Stimulated activated effector memory CD8-positive, alpha-beta T cell treated with anti-CD3 and anti-CD28 coated beads, Interleukin-12 subunit alpha, Interleukin-12 subunit beta, amount 100 ng/mL, for 72 hours (primary cell): ENCODE measurements at places on chromosomes 6 and 20.
A peak's percentile ranks its signal among the peaks of the same experiment; 100 is the strongest.

DNA sequence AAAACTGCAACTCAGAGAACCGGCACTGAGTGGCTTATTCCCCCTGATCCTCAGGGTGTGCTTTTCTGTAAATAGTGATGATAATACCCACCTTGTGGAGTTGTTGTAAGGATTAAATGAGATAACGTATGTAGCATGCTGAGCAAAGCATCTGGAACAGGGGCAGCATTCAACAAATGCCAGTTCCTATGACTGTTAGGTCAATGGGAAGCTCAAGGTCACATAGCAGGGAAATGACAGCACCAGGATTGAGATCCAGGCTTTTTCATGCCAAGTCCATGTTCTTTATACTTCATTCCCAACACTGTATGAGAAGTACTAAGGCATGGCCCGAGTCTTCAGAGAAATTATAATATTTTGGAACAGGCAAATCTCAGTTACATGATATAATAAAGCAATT, 5.1 kb downstream of the RCAN2 start:
- no peak for DNase-seq

DNA sequence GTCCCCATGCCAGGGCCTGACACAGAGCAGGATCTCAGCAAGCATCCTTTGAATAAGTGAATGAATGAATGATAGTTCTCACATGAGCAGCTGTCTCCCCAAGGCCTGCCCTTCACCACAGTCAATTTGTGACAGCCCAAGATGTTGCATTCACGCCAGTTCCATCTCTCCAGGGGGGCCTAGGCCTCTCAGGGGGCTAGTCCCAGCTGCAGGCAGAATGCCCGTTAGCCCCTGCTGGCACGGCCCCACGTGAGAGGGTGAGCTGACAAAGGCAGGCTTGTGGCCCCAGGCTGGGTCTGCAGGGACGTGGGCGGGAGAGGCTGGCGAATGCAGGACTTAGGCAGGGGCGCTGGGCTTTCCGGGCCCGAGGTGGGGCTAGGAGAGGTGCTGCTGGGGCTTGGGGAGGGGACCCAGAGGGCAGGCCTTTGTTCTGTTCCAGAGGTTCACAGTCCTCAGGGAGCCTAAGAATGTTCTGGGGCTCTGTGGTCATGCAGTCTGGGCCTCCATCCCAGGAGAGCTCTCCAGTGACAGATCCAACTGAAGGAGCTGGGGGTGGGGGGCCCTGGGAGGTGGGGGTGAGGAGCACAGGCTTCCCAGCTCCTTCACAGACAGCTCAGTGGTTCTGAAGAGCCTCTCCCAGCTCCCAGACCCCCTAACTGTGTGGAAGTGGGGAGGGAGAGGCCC, 30.5 kb upstream of the TLDC2 start:
- DNase-seq: no peak

GRCh38 chr20:10563935-10564492, 109.8 kb downstream of the JAG1 start:
- no peak for DNase-seq

- no peak for DNase-seq
These were observed 42.1 kb upstream of the TULP1 start for GRCh38 chr6:35554811-35555210.

- DNase-seq: no peak
These were observed 33.6 kb downstream of the CTCFL start for GRCh38 chr20:57491373-57491772.

GRCh38 chr6:134351615-134352474, 33.9 kb upstream of the SGK1 start:
- no peak for DNase-seq

DNA sequence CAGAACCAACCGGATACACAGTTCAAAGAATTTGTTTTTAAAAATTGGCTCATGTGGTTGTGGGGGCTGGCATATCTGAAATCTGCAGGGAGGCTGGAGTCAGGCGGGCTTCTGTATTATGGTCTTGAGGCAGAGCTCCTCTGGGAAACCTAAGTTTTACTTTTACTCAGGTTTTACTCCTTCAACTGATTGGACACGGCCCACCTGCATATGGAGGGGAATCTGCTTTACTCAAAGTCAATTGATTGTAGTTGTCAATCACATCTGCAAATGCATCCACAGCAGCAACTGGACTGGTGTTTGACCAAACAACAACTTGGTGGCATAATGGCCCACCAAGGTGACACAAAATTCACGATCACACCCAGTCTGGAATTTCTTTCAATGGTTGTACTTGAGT, 103.4 kb downstream of the ERMARD start:
- DNase-seq: peak; percentile 32

DNA sequence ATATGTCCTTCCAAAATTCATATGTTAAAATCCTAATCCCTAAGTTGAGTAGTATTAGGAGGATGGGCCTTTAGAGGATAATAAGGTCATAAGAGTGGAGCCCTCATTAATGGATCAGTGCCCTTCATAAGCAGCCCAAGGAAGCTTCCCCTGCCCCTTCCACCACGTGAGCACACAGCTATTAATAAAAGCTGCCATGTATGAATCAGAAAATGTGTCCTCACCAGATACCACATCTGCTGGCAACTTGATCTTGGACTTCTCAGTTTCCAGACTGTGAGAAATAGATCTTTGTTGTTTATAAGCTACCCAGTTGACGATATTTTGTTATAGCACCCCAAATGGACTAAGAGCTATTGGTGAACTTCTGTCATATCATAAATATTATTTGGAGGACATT, 207.7 kb upstream of the HDDC2 start:
- no peak for DNase-seq

DNA sequence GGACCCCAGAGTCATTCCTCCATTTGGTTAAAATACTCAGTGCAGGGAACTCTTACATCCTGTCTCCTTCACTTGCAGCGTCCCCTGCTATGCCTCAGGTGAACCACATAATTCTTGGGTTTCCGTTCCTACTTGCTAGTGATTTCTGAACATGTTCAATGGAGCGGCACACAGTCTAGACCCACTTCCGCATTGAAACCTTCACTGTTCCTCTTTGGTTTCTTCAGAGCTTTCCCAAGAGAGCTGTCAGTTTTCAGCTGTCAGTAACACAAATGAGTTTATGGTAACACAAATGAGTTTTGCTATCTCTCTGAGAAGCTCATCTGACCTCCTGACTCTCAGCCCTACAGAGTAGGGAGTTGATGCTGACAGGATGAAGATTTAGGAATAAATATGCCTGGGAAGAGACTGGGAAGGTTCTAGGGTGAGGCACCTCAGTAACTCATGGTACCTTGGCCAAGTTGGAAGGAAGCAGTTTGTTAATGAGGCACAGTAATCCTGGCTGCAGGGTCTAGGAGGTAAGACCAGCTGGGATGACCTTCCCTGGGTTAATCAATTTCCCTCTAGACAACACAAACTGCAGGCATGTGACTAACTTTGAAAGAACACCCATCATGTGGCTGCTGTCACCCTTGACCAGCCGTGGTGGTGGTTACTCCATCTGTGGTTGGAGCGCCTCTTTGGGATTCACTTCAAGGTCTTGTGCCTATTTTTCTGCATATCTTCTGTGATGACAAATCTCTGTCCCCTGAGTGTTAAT, 5.4 kb downstream of the SYS1 start:
- peak; percentile 65 for DNase-seq

- no peak for DNase-seq
These were observed 7.4 kb upstream of the BEND3 start for GRCh38 chr6:107122748-107123147.

GRCh38 chr6:134435814-134436280, 117.9 kb upstream of the SGK1 start:
- DNase-seq: no peak

DNA sequence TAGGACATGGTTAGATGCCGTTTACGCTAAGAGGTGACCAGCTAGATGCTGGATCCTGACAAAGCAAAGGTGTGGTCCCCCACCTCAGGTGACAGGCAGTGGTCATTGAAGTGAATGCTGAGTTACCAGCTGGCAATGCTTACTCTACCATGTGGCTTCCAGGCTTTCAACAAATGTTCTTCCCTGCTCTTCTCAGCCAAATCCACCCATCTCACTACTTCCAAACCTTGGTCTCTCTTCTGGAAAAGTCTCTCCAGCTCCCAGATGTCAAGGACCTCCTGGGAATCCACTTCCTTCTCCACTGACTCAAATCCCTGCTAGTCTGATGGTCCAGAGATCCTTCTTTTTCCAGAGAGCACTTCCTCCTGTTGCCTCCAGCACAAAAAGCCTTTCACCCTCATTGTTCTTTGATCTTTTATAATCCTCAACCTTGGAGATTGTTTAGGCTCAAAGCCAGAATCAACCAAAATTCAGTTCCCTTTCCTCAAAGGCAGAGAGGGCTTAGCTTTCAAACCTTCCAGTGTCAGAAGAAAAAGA, 228.0 kb downstream of the ZNF217 start:
- DNase-seq: no peak

DNA sequence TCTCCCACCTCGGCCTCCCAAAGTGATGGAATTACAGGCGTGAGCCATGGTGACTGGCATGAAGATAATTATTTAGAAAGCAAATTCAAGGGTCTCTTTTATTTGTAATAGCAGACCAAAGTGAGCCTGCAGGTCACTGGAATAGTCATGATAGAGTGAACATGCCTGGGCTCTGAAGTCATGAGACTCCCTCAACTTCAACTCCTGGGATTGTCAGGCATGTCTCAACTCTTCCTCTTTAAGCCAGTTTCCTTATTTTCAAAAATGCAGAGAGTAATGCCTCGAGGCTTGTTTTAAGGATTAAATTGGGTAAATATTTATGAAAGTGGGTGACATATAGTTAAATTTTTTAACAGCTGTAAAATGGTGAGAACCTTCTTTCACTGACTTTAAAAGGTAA, 22.7 kb upstream of the HECA start:
- DNase-seq: no peak

DNA sequence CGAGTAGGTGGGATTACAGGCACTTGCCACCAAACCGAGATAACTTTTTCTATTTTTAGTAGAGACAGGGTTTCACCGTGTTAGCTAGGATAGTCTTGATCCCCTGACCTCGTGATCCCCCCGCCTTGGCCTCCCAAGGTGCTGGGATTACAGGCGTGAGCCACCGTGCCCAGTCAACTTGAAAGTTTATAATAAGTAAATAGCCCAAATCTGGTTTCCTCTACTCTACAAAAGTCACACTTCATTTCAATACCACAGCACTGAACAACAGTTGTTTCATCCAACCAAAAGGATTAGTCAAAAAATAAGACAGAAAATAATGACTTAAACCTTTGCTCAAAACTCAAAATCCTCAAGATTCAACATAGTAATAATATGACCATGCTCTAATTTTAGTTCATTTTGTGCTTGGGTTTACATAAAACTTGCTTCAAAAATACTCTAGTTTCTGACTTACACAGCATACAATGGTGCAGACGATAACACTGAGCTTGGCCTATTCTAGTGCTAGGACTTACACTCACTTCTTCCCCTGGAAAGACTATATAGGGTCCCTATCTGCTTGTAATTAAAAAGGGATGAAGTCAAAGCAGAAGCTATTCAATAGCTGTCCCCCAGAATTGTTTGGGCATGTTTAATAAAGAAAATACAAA, 56.7 kb downstream of the NT5E start:
- peak; percentile 73 for DNase-seq

GRCh38 chr6:167115054-167115453, 7.8 kb upstream of the CCR6 start:
- DNase-seq: no peak

- DNase-seq: no peak
These were observed 2.9 kb downstream of the BIRC7 start for GRCh38 chr20:63238514-63239125.

DNA sequence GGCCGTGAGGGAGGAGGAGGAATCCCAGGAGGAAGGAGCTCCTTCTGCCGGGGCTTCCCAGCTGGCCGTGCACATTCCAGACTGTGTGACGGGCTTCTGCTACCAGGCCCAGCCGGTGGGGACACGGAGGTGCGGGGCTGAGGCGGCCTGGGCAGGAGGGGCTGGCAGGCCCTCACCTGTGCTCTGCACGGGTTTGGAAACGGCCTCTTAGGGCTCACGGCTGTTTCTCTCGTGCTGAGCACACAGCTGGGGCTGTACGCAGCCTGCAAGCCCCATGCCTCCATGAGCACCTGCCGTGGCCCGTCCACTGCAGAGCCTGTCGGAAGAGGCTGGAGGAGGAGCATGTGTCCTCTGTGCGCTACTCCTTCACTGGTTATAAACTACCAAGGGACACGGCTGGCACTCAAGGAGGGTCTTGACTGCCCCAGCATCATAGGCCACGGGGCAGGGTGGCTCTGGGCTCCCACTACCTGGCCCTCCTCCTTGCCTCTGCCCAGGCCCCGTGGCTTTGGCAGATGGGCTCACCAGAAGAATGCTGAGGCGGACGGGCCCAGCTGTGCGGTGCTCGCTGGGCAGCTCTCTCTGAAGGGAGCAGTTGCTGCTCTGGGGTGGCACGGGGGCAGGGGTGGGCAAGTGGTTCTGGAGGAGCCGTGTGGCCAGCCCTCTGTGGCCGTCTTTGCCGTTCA, 15.8 kb downstream of the NPEPL1 start:
- peak; percentile 37 for DNase-seq

GRCh38 chr6:69937402-69938136, 71.2 kb downstream of the COL19A1 start:
- no peak for DNase-seq

GRCh38 chr6:56357616-56358373, 110.4 kb upstream of the COL21A1 start:
- no peak for DNase-seq

DNA sequence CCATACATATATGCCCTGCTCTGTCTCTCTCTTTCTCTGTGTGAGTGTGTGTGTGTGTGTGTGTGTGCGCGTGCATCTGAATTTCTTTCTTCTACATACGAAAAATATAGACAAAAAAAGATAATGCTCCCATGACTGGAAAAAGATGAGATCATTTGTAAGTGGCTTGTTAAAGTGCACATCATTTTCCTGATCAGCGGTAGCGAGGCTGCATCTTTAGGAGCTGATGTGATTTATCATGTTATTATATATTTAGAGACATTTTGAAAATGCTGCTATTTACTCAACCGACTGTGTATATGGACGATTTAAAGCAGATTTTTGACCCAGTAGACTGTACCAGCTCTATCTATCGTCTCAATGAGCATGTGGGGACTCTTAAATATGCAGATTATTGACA, 265.3 kb downstream of the TSHZ2 start:
- DNase-seq: no peak

- DNase-seq: no peak
These were observed 348.1 kb downstream of the GRIK2 start for GRCh38 chr6:101741474-101742171.

GRCh38 chr6:39962831-39963230, 28.6 kb upstream of the MOCS1 start:
- DNase-seq: no peak

DNA sequence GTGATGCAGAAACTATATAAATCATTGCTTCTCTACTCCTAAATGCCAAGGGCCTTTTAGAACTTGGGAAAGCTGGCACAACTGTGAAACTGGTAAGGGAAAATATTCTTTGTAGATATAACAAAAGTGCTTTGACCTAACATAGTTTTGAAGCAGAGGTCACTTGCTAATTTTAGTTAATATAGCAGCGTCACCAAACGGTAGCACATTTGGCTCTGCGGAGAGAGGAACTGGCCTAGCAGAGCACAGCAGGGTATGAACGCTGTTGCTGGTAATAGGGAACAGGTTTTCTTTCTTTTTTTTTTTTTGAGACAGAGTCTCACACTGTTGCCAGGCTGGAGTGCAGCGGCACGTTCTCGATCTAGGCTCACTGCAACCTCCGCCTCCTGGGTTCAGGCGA, 67.4 kb downstream of the ECT2L start:
- DNase-seq: no peak

GRCh38 chr6:75126518-75126917, 79.3 kb downstream of the COL12A1 start:
- DNase-seq: no peak
